ENCODE measurements at places on chromosomes 2 and 18.

- no peak for DNase-seq
These were observed 169.9 kb downstream of the MC4R start for GRCh38 chr18:60202708-60203107.

DNA sequence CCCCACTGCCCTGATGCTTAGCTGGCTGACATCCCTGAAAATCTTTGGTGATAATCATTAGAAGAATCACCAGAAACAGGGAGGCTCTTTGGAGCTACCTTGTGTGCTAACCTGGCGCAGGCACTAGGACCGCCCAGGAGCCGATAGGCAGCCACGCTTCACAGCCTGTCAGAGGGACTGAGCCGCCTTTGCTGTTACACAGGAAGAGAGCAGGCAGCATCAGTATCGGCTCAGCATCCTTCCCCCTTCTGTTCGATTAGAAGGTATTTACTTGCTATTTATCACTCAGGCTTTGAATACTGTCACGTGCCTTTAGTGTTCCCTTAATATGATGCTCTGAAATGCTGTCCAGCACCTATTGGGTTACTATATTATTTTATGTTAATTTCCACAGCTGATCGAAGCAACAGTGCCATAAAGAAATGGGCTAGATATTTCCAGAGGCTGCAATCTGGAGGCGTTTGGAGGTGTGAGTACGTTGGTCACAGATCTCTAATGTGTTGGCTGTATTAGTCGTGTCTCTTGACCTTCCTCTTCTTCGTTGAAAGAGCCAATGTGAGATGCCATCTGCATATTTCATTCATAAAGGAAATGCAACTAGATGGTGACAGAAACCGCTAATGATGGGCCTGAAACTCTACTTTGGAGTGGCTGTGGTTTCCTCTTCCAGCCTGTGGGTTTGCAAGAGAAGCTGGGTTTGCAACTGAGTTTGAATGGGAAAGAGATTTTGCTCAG is 110.4 kb upstream of the RAB27B start:
- DNase-seq, result peak; percentile 30

DNA sequence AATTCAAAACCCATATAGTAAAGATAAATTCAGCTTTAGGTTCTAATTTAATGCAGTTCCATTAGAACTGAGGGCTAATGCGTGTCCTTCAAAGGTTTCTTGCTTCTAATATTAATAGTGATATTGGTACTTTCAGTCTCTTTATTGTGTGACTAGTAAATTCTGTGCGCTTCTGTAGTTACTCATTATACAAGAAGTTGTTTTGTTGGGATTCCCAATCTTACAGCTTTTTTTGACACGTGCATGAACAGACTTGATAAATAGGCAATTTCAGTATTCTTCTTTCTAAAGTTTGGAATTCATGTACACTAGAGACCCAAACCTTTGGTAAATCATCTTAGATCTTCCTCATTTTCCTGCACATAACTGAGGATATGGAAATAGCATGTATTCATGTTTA is 71.8 kb downstream of the HAUS1 start:
- DNase-seq, result no peak

DNA sequence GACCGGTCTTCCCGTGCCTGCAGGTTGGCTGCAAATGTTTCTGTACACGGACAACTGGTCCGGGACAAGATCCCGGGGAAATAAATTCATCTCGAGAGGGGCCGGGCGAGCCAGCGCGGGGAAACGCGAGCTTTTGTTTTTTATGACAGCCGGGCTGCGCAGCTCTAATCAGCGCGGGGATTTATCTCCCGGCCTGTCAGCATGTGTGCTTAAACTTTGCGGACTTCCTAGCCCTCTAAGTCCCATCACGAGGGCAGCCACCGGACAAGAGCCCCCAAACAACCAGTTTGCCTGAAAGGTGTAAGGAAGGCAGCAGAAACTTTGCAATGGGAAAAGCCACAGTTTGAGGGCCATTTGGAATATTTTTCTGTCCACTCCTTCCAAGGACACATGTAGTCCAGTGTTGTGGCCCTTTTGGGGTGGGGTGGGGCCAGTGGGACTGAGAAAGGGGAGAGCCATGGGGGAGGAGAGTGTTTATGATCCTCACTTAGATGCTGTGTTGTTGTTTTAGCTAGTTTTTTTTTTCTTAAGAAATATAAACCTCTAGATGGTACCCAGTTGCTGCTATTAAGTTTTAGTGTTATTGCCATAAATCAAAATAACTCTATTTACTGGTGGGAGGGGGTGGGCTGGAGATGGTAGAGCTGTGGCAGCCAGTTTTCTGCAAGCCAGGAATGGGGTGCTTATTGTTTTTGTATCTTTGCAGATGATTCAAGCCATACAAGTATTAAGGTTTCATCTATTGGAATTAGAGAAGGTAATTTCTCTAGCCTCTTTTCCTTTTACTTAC is 6.0 kb downstream of the MEIS1 start:
- no peak for DNase-seq

- no peak for DNase-seq
These were observed 61.8 kb downstream of the ARHGAP25 start for GRCh38 chr2:68796295-68796905.

DNA sequence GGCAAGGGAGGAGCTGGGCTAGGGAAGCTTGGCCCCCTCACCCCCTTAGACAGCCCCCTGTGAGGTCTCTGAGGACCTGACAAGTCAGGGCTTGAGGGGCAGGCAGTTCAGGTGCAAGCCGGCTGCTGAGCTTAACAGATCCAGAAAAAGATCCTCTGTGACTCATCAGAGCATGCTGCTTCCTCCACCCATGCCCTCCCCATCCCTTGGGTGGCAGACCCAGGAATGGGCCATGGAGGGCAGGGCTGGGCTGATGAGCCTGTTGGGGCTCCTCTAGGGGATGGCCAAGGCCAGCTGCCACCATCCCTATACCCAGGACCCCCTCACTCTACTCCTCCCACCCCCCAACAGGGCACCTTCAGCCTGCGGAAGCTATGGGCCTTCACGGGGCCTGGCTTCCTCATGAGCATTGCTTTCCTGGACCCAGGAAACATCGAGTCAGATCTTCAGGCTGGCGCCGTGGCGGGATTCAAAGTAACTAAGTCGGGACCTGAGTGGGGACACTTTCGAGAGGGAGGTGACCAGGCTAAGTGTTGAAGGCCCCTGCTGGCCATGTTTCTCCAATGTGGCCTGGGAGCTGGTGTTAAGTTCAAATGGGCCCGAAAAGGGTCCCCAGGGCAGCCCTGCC is 1.9 kb downstream of the SLC11A1 start:
- DNase-seq, result no peak

DNA sequence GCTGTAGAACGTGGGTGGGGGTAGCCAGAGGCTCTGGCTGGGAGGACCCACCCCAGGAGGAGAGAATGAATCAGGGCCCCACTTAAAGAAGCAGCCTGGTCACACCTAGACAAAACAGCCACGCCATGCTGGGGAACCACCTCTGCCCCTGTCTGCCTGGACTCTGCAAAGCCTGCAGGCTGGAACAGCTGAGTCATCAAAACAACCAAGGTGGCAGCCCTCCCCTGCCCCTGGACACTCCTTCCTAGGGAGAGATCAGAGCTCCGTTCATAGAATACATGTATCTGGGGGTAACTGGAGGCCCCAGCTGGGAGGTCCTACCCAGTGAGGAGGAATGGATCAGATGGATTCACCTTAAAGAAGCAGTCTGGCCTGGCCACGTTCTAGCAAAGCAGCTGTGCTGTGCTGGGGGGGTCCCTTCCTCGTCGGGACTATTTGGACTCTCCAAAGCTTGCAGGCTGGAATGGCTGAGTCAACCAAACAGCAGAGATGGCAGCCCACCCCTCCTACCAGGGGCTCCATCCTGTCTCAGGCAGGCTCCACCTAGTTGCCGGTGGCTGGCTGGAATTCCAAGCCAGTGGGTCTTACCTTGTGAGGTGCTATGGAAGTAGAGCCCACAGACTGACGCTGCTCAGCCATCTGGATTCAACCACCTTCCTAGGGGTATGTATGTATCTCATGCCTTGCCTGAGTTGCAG is 50.5 kb upstream of the NT5C1B start:
- no peak for DNase-seq

- DNase-seq, result peak; percentile 61
These were observed at the start of gene ASTL for GRCh38 chr2:96138179-96139145. Gene ASTL (minus strand): TSS chr2:96138502. CDS start chr2:96138436, 66 bp downstream.

- DNase-seq, result no peak
These were observed 59.6 kb upstream of the PSME4 start for GRCh38 chr2:54030396-54030741.

GRCh38 chr2:100222844-100223243 is 80.5 kb upstream of the AFF3 start:
- DNase-seq, result no peak

DNA sequence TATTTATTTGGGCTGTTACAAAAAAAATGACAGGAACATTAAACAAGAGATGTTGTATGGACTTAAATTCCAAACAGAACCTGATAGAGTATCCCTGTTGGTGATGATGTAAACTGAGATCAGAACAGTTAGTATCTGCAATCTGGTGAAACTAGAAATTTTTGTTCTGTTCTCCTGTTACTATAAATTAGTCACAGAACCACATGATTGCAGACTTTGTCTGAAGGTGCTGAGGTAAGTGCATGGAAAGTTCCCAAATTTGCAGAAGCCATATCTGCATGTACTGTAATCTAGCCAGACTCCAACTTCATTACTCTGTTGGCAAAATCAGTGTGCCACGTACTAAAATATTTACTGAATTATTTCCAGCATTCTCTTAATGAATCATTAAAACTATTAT is 516.3 kb upstream of the FSIP2 start:
- DNase-seq, result no peak

- no peak for DNase-seq
These were observed 266.3 kb downstream of the MTX2 start for GRCh38 chr2:176535467-176536113.

DNA sequence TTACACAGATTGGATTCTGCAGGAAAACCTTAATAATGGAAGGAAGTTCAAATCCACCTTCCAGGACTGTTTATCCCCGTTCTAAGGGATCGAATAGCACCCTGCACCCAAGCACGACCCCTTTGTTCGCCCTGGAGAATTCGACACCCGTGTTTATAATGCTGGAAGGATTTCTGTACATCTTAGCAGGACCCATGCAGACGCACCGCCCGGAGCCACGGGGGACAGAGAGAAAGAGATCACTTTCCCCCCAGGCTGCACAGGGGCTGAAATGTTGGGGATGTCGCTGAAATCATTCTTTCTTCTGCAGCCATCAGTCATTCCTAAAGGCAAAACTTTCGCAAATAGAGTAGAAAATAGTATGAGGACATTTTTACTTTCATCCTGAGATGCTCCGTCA is 238.7 kb upstream of the SALL3 start:
- no peak for DNase-seq

DNA sequence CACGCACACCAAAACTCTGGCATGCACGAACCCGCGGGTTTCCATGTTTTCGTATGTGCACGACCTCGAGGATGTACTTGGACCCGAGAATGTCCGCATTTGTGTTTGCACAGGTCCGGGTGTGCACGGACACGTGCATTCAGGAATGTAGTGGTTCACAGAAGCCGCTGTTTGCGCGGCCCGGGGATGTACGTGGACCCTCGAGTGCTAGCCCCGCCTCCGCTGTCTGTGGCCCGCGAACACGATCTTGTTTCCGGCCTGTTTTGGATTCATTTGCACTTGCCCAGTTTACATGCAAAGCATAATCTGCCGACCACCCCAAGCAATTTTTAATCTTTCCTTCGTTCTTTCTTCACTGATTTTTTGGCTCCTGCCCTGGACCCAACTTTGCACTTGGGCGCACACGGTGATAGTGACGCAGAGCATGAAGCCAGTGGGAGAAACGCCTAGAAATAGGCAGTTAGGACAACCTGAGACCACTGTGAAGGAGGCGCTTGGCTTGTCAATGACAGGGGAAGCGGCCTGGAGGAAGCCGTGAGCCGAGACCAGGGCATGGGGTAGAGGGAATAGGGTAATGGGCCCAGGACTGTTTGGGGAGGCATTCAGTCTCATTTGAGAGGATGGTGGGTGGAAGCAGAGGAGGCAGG is 45.4 kb upstream of the PTMA start:
- no peak for DNase-seq

- no peak for DNase-seq
These were observed 158.0 kb upstream of the ALKAL2 start for GRCh38 chr2:445896-446295.

GRCh38 chr18:34637094-34637801 is 72.8 kb upstream of the DTNA start:
- no peak for DNase-seq

DNA sequence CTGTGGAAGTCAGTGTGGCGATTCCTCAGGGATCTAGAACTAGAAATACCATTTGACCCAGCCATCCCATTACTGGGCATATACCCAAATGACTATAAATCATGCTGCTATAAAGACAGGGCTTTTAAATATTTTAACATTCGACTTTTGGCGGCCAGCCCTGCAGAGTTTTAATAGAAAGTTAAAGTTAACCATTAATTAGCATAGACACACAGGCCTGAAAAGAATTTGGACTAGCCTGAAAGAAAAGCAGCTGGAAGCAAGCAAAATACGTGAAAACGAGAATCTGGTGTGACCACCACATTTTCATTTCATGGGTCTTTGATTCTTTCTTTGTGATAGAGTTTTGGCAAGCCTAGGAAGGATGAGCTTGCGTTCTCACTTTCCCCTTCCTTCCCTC is 184.0 kb downstream of the SCG2 start:
- DNase-seq, result no peak

GRCh38 chr2:15906778-15907177 is 33.6 kb upstream of the MYCN start:
- no peak for DNase-seq

DNA sequence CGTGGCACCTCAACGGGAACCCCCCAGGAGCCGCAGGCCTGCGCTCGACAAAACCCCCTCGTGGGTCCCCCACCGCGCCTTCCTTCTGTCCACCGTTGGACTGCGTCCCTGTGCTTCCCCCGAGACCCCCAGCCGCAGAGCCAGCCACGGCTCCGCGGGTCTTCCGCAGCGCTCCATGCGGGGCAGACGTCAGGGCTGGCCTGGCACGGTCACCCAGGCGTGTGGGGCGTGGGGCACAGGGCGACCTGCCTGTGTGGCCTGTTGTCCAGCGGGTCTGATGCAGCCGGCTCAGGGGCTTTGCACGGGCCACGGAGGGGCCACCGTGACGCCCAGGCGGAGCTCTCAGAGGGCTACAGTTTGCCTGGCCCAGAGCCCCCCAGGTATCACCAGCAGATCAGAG is 11.0 kb downstream of the NFATC1 start:
- no peak for DNase-seq

GRCh38 chr2:204127238-204127637 is 190.7 kb downstream of the ICOS start:
- DNase-seq, result no peak

DNA sequence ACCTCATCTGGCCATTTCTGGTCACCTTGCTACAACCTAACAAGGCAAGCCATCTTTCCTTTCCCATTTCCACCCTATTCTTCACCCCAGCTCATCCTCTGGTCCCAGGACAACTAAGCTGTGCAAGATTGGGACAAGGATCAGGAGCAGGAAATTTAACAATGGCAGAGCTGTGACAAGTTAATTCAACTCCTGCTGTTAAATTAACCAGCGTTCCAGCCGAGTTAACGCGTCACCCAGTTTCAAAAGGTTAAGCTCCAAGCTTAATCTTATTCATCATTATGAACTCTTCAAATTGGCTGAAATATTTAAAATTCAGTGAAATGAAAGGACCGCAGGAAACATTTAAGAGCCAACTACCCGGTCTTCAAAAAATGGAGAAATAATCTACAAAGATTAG is 231.9 kb downstream of the GRB14 start:
- DNase-seq, result no peak

Data from stimulated activated CD4-positive, alpha-beta T cell treated with anti-CD3 and anti-CD28 coated beads, Interleukin-4, amount 100 ng/mL, for 1 hour (primary cell).